ENCODE measurements at places on chromosomes 11 and 22. TPM values are rescaled to one million over a fixed set of nuclear protein-coding genes. Genes with fewer than 3 reads are reported as not detected.

ROM1 gene
- total RNA-seq, result 3.5 TPM

DNA sequence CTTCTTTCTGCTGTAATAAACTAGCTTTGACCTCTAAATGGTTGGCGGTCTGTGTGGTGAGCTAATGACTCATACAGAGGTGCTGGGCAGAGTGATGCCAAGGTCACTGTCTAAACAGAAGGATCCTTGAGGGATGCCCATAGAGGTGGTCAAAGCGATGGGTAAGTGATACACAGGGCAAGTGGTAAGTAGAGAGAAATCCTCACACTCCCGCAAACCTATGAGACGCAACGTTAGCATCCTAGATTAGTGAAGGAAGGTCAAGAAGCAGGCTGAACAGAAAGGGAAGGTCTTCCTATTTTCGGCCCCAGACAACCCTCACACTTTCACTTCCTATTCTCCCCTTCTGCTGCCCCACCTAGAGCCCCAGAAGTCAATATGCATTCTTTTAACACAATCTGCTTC is 65.6 kb upstream of the SESN3 start:
- DNase-seq, result no peak
- no peak overlapping the region for H3K4me3 ChIP-seq
- no peaks in the 10 kb centered on the region for H3K36me3 ChIP-seq
- H3K27ac ChIP-seq, result no peak overlapping the region
- H3K27me3 ChIP-seq, result no peaks in the 10 kb centered on the region
- H3K4me1 ChIP-seq, result no peaks in the 10 kb centered on the region

DNA sequence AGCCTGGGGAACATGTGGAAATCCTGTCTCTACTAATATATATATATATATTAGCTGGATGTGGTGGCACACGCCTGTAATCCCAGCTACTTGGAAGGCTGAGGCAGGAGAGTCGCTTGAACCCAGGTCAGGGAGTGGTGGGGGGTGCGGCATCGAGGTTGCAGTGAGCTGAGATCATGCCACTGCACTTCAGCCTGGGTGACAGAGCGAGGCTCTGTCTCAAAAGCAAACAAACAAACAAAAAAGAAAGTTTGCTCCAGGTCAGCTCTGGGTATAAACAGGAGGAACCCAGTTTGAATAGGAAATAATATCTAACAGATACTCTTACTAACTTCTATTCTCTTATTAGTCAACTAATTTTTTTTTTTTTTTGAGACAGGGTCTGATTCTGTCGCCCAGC is 34.3 kb upstream of the CECR2 start:
- H3K4me3 ChIP-seq, result no peak overlapping the region
- H3K27me3 ChIP-seq, result no peaks in the 10 kb centered on the region
- no peaks in the 10 kb centered on the region for H3K36me3 ChIP-seq
- DNase-seq, result no peak
- H3K4me1 ChIP-seq, result no peaks in the 10 kb centered on the region
- no peak overlapping the region for H3K27ac ChIP-seq

DNA sequence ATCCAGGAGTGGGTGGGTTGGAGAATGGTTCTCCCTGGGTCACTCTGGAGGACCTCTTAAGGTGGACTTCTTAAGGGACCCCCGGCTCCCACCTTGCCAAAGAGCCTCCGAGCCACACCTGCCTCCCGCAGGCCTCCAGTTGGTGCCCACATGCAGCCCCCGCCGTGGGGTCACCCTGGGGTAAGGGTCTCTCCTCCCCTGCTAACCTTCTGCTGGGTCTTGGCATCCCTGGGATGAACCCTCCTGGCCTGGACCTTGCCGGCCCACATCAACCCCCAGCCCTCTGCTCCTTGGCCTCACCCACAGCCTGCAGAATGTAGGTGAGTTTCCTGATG is 12.5 kb upstream of the MUC6 start:
- no peaks in the 10 kb centered on the region for H3K4me1 ChIP-seq
- no peak for DNase-seq
- no peaks in the 10 kb centered on the region for H3K36me3 ChIP-seq
- H3K27me3 ChIP-seq, result no peaks in the 10 kb centered on the region
- no peak overlapping the region for H3K4me3 ChIP-seq
- no peak overlapping the region for H3K27ac ChIP-seq

LRRC51 gene
- total RNA-seq, result 28.7 TPM

DNA sequence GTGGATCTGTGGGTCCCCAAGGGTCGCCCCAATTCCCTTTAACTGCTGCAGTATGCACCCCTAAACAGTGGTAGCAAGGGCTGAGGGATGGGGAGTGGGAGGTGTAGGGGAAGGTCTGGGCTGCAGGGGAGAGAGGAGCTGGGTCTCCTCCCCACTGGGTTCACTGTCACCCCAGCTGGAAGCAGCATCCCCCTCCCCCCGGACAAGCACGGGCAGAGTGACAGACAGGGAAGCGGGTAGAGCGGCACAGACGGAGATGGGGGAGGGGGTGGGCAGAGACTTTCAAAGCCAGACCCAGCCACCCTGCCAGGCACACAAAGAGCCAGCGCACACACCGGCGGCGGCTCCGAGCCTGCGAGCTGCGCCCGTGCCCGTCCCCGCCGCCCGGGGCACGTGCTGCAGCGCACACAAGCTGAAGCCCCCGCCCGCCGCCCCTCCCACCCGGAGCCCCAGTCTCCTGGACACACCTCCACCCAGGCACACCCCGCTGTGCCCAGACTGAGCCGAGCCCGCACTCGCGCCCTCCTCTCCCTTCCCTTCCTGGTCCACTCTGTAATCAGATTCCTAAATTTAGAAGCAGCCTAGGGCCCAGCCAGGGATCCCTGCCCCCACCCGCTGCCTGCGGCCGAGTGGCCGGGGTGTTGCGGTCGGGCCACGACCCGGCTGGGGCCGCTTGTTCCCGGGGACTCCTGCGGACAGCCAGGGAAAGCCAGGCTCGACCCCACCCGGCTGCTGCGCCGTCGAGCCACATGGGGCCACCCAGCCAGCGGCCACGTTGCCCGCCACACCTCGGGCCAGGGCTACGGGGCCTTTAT is 935 bp upstream of the RCOR2 start:
- peak overlapping the region; percentile 90 for H3K27ac ChIP-seq
- H3K27me3 ChIP-seq, result no peaks in the 10 kb centered on the region
- H3K36me3 ChIP-seq, result no peaks in the 10 kb centered on the region

- H3K27ac ChIP-seq, result no peak overlapping the region
- H3K4me3 ChIP-seq, result no peak overlapping the region
Measured at GRCh38 chr22:21082248-21082647, 36.5 kb downstream of the LRRC74B start.
